Uterus (tissue), 4 donors: ENCODE measurements at places on chromosomes 5 and 9. TPM values are rescaled to one million over a fixed set of nuclear protein-coding genes. Genes with fewer than 3 reads are reported as not detected.

DOCK8 gene
- total RNA-seq, result 14.1 TPM

UGT3A1 gene
- not detected for total RNA-seq

RASEF gene
- 0.40 TPM for total RNA-seq

C5orf63 gene
- total RNA-seq, result 3.6 TPM

SH2D3C gene
- total RNA-seq, result 16.7 TPM

DBH gene
- total RNA-seq, result not detected

PCDHB4 gene
- total RNA-seq, result 7.7 TPM

GPR151 gene
- not detected for total RNA-seq

GRCh38 chr5:136212252-136212721 lies 19.3 kb upstream of the SMIM32 start:
- DNase-seq, result peak; percentile 44

DNA sequence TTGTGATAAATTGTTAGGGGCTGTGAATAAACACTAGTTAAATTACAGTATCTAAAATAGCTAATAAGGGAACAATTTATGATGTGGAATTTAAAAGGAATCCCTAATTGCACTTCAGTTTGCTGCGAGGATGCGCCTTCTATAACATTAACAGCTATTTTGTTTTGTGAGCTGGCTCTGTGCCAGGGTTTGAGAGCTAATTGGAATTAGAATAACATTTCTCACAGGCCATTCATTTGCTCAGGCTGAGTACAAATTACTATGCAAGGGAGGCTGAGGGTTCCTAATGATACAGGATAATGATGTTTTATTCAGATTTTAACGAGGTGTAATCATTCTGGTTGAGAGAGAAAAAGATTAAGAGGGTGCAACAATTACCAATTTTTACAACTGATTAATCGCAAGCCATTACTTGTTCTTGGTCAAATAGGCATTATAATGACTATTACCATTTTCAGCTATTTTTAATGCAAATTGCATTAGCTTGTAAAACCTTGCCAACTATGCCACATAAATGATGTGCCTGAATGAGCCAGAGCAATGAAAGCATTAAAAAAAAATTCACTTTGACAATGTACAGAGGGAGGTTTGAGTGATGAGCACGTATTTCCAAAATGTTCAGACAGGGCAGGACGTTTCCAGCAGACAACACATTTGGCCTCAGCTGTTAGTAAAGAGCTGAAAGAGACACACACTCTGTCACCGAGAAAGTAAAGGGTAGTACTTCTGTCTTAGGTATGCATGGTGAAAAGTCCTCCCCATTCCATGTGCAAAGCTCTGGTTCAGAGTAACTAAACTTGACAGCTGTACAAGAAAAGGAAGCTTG lies 576.5 kb downstream of the TLE1 start:
- no peak for DNase-seq

- DNase-seq, result no peak
These were observed 25.5 kb downstream of the PLAC8L1 start for GRCh38 chr5:146079695-146080373.

- DNase-seq, result no peak
These were observed 91.2 kb upstream of the CHD1 start for GRCh38 chr5:99019812-99020697.

GRCh38 chr5:66724349-66725139 lies 128.4 kb downstream of the MAST4 start:
- DNase-seq, result no peak

DNA sequence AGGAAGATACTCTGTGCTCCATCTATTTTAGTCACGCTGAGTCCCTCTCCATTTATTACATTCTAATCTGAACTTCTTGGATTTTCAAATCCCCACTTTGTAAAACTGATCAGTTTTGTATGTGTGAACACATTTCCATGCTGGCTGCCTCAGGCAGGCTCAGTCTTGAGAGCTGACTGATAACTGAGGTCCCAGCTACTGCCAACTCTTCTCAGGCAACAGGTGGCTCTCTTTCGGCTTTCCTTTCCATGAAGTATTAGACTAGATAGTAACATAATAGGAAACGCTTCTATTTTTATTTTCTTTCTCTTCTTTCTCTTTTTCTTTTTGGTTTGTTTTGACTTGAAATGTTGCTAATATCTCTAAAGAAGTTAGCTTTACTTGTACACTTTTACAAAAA lies 138.4 kb downstream of the TARS1 start:
- DNase-seq, result no peak

DNA sequence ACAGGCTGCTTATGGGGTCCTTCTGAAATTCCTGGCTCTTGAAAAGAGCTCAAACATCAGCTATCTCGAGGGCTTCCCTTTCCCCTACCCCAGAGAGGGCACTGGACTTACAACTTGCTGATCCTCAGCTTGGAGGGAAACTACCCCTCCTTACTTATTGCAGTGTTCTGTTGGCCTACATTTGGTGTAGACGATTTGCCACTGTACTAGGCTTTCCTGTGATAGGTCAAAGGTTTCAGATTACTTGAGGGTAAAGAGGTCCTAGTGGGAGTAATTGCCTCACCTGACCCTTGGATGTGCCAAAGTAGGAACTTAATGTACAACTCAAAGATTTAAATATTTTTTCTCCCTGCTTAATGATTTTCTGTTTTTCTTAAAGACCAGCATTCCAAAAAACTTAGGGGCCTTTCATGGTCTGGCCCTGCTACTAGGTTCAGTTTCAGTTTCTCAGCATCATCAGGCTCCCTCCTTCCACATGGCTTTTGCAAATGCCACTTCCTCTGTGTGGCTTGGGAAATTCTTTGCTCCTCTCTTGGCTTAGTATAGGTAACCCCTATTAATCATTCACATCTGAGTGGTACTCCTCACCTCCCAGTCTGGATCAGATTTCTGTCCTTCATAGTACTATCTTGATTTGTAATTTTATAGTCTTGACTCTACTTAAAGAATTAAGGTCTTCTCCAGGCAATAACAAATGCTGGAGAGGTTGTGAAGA lies 32.4 kb downstream of the CYSTM1 start:
- DNase-seq, result no peak

- no peak for DNase-seq
These were observed 693.8 kb downstream of the DNAH5 start for GRCh38 chr5:13250464-13251291.

- no peak for DNase-seq
These were observed 500.0 kb downstream of the SPATA31D1 start for GRCh38 chr9:82488313-82489200.

GRCh38 chr5:38323645-38324295 lies 65.4 kb downstream of the EGFLAM start:
- DNase-seq, result peak; percentile 22

GRCh38 chr9:110777196-110777875 lies 108.7 kb downstream of the MUSK start:
- no peak for DNase-seq

DNA sequence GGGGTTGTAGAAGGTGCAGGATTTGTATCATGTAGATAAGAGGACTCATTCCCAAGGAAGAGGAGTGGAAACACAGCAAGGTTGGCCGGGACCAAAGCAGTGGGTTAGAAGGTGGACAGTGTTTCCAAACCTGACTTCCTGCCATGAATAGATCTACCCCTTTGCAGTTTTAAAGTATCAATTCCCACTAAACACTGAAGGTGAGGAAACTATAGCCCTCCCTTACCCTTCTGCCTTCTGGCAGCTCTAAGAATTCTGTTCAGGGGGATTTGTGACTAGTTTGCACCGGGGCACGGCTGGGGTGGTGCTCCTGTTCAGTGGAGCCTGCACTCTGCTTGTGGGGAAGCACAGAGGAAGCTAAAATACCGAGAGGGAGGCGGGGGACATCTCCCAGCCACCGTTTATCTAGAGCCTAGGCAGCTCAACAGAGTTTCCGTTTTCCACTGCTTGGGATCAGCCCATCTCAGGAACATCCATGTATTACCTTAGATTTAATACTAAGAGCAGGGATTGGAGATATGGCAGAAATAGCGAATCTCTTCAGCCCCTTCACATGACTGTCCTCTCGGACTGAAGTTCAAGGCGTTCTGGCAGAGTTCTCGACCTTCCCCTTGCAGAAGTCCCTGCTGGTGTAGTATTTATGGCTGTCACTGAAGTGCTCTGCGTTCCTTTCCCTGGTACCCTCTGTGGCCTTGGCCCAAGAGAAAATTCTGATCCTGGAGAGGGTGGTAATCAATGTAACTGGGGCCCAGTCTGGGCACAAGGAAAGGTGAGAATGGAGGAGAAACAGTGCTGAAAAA lies 5.4 kb downstream of the ISL1 start:
- no peak for DNase-seq

DNA sequence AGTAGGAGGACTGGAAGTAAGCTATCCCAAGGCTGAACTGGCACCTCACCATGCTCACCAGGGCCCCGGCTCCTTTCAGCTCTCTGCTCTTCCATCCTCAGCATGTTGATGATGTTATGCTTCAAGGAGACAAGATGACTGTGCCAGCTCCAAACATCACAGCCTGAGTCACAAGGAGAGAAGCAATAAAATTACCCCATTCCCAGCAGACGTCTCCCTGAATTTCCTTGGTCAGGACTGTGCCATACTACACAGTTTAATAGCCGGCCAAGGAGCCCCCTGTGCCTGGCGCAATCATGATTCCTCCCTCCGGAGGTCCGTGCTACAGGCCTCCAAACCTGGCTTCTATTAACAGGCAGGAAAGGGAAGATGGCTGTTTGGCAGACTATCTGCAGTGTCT lies 51.2 kb upstream of the ROR2 start:
- no peak for DNase-seq

DNA sequence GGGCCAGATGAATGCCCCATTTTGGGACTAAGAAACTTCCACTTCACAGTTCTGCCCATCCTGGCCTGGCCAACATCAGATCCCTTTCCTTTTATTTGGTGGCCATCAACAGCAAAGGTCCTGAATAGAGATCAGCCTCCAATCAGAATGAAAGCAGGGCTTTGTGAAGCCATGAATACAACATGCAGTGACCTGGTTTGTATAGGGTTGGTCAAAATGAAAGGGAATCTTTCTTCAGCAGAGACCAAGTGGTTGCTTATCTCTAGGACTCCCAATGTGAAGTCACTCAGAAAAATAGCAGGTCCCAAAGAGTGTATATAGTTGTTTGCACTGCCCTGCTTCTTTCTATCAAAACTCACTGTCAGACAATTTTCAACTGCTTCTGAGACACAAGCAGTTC lies 113.9 kb upstream of the SLC12A2 start:
- DNase-seq, result no peak

GRCh38 chr5:9545136-9545991 lies 511 bp downstream of the SEMA5A start:
- DNase-seq, result peak; percentile 23

DNA sequence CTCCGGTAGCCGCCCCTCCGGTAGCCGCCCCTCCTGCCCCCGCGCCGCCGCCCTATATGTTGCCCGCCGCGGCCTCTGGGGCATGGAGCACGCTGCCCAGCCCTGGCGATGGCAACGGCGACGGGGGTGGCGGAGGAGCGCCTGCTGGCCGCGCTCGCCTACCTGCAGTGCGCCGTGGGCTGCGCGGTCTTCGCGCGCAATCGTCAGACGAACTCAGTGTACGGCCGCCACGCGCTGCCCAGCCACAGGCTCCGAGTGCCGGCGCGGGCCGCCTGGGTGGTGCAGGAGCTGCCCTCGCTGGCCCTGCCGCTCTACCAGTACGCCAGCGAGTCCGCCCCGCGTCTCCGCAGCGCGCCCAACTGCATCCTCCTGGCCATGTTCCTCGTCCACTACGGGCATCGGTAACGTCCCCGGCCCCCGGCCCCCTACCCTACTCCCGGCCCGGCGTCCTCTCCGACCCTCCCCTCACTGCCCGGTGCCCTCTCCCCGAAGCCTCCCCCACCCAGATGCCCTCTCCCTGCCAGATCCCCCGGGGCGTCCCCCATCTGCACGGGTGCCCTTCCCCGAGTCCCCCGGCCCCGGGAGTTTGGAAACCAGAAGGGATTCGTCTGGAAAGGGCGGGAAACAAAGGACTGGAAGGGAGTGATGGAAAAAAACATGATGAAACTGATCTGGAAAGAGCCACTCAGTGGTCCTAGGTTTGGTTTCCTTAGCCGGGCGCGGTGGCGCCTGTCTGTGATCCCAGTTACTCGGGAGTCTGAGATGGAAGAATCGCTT lies 417 bp downstream of the SRD5A1 start:
- DNase-seq, result peak; percentile 23

DNA sequence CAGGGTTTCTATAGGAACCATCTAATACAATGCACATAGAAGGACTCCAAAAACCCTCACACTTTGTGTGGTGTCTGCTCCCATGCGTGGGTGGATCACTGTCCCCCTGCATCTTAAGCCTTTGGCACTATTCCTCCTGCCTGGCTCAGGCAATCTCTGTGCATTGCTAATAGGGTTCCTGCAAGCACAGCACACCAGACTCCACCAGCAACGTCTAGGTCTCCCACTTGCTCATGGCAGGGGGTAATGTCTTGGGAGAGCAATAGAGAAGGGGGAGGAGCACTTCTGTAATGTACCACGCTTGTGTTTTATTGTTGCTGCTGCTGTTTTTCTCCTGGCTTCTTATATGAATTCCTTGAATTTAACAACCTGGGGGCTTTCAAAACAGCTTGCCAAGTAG lies 182.6 kb upstream of the GLRA1 start:
- no peak for DNase-seq

- DNase-seq, result no peak
These were observed 166.0 kb downstream of the ADAMTSL1 start for GRCh38 chr9:18639911-18640310.

DNA sequence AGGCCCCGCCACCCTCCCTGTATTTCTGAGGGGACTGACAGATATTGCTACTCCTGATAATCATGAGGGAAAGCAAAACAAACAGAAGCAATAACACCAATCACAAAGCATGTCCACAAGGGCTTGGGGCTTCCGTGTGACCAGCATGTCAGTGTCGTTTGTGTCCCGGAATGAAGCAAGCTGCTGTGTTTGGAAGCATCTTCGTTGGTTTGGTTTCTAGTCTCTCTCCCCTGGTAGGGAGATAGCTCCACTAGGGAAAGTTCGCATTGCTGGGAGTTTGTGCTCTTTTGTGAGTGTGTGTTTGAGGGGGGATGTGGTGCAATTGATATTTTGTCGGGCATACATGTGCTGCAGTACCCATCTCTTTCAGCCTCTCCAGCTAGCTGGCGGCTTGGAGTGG lies 1.4 kb downstream of the GRIA1 start:
- DNase-seq, result no peak

GRCh38 chr9:32992595-32993238 lies 8.7 kb downstream of the APTX start:
- no peak for DNase-seq

- DNase-seq, result peak; percentile 30
These were observed 19.4 kb downstream of the GARNL3 start for GRCh38 chr9:127283917-127284497.

DNA sequence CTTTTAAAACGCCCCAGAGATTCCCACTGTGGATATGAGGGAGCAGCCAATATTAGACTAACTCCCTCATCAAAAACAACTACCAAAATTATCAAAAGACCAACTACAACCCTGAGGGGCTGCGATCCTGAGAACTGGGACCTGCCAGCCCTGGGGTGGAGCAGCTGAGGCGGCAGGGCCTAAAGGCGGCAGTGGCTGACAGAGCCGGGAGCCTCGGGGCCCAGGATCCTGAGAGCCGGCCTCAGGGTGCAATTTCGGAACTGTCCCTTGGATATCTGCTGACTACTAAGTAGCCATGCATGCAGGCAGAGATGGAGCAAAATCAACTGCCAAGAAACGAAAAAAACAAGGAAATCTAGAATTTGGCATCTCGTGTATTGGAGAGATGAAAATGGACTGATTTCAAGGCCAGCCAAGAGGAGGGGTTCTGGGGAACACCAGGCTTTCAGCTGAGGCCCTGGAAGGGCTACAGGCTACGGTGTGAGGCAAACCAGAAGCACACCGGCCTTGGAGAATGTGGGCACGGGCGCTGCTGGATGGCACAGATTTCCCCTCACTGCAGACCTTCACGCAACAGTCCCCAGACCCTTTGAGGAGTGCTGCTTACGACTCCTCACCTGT lies 63.6 kb upstream of the UBAC1 start:
- no peak for DNase-seq

GRCh38 chr5:95530416-95530815 lies 24.4 kb downstream of the SKIC3 start:
- DNase-seq, result no peak

- DNase-seq, result no peak
These were observed 111.5 kb downstream of the SAXO1 start for GRCh38 chr9:18921366-18922075.
